ENCODE measurements at places on chromosomes 2 and 18.
A peak's percentile ranks its signal among the peaks of the same experiment; 100 is the strongest.

- no peak for DNase-seq
These were observed 439.8 kb upstream of the SLC14A2 start for GRCh38 chr18:45175511-45175910.

DNA sequence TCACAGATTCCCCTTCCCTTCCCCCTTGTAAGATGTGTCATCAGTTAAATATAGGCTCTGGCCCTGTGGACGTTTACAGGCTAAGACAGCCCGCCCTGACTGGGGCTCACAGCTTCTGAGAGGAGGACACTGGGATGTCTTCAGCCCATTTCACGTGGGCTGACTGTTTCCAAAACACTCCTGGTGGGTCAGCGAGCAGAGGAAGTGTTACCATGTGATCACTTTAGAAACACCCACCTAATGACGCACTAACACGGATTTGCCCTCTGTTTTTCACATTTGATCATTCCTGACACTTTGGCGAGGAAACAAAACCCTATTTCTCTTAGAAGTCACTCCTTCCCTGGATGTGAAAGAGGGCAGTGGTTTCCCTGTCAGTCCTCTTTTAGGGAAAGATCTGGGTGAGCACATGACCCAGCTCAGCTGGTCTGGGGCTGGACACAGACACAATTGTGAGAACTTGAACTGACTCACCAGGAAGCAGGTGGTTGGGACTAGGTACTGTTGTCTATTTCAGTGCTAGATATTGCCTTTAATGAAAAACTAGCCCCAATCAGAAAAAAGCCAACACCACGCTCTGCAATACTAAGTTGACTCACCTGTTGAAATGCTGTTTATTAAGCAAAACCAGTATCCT, 38.8 kb downstream of the BMP10 start:
- peak; percentile 79 for DNase-seq

- DNase-seq, result no peak
These were observed 100.3 kb downstream of the MBP start for GRCh38 chr18:77032181-77032701.

DNA sequence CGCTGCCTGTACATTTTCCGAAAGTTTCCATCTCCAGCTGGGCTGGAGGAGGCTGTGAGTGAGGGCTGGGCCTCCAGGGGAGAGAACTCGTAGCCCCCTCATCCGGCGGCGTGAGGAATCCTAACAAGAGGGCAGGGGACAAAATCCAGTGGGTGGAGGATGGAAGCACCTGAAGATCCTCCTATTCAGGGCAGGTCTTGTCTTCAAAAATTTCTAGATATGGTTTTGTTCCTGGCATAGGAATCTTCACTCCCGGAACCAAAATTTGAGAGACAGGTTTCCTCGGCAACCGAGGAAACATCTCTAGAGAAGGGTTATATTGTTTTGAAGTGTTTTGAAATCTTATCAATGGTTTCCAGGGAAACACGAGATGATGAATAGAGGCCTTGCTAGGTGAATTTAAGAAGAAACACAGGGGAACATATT, 136.7 kb downstream of the SH3BP4 start:
- no peak for DNase-seq

DNA sequence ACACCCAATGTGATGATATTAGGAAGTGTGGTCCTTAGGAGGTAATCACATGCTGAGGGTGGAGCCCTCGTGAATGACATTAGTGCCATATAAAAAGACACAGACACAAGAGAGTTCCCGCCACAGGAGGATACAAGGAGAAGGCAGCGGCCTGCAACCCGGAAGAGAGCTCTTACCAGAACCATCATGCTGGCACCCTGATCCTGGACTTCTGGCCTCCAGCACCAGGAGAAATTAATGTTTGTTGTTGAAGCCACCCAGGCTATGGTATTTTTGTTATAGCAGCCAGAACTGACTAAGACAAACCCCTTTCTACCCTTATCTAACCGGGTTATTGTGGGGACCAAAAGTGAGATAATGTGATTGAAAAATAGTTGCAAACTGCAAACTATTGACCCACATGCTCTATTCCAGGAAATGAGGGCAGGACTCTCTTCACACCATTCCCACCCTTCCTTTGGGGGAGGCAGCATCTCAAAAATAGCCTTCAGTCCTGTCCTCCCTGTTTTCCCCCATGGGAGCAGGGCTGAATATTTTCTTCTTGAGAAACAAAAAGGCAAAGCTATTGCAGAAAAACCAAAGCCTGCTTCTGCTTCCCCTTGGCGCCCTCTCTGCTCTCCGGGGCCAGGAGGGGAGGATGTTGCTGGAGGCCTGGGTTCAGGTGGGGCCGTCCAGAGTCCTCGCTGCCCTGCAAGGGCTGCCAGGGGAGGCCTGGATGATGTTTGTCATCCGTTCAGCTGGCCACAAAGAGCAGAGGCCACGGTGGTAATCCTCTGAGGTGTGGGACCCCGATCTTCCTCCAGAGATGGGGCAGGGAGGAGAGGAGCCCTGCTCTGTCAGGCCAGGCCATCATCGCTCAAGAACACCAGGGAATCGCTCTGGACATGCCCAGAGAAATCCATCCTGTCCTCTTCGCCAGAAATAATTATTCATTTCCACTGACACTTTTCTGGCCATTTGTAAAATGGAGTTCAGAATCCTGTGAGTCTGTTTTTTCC, 73.8 kb upstream of the HAAO start:
- no peak for DNase-seq

- no peak for DNase-seq
These were observed 17.9 kb upstream of the CREB1 start for GRCh38 chr2:207511851-207512250.

DNA sequence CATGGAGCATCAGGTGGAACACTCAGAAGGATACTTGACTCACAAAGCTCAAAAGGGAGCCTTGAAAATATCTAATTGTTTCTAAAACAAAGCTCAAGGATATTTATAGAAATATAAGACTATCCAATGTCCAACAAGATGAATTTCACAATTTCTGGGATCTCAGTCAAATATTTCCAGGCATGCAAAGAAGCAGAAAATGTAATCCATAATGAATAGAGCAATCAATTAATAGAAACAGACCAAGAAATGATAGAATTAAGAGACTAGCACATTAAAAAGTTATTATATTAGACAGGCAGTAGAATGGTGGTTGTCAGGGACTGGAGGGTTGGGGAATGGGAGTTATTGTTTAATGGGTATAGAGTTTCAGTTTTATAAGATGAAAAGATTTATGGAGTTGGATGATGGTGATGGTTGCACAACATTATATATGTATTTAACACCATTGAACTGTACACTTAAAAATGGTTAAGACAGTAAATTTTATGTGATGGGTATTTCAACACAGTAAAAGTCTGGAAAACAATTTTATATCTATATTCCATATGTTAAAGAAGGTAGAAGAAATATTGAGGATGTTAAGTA, 189.9 kb upstream of the PIEZO2 start:
- no peak for DNase-seq

DNA sequence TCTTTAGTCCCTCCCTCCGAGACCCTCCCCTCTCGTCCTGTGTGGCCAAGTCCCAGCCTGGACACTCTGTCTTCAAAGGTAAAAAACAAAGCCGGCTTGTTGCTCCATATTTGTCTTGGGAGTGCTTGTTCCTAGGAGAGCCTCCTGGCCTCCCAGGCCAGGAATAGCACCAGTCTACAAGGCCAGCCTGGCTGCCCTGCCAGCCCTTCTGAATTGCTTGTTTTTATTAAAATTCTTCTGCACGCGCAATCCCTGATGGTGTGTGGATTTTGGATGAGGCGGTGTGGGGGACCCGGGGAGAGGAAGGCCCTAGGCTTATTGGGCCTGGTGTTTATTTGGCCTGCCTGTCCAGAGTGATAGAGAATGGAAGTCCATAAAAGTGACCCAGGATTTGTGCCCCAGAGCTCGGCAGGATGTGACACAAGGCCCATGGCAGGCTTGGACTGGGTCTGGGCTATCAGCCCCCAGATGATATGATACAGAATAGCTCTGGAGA, 297.3 kb downstream of the CYP26B1 start:
- DNase-seq, result no peak

DNA sequence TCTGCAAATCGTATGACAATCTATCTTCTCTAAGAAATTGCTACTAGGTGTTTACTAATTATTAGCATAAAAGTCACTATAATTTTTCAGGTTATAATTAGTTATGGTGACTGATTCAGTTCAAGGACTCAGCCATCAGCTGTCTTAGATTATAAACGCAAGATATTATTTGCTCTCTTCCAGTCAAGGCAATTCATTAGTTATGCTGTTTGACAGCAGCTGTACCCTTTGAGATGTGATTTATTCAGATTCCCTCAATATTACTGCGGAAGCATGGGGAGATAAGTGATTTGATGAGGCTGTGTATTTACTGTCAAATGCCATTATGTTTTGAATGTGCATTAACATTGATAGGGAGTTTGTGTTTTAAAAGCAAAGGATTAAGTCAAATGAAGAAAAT, 558.9 kb upstream of the FSIP2 start:
- no peak for DNase-seq

GRCh38 chr2:21095178-21095577, 28.6 kb upstream of the TDRD15 start:
- no peak for DNase-seq

DNA sequence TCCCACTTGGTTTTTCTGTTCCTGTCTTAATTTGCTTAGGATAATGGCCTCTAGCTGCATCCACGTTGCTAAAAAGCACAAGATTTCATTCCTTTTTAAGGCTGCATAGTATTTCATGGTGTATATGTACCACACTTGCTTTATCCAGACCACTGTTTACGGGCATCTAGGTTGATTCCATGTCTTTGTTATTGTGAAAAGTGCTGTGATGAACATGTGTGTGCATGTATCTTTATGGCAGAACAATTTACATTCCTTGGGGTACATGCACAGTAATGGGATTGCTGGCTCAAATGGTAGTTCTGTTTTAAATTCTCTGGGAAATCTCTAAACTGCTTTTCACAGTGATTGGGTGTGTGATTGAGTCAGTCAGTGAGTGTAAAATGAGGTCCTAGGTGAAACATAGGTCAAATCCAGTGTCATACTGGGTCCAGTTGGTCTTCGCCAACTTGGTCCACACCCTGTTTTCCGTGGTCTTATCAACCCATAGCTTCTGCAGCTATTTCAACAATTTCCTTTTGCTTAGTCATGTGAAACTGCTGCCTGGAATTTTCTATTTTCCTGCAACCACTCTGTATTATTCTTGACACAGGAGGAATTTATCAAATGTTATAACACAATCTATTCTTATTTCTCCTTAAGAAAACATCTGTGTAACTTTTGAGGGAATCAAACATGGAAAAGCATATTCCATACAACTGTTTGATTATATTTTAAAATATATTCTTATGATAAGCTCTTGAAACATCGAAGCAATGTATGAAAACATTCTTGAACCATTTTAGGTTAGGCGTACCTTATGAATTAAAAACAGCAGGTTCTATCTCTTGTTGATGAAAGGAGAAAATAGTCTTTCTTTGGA, 82.9 kb downstream of the ADCYAP1 start:
- DNase-seq, result no peak

DNA sequence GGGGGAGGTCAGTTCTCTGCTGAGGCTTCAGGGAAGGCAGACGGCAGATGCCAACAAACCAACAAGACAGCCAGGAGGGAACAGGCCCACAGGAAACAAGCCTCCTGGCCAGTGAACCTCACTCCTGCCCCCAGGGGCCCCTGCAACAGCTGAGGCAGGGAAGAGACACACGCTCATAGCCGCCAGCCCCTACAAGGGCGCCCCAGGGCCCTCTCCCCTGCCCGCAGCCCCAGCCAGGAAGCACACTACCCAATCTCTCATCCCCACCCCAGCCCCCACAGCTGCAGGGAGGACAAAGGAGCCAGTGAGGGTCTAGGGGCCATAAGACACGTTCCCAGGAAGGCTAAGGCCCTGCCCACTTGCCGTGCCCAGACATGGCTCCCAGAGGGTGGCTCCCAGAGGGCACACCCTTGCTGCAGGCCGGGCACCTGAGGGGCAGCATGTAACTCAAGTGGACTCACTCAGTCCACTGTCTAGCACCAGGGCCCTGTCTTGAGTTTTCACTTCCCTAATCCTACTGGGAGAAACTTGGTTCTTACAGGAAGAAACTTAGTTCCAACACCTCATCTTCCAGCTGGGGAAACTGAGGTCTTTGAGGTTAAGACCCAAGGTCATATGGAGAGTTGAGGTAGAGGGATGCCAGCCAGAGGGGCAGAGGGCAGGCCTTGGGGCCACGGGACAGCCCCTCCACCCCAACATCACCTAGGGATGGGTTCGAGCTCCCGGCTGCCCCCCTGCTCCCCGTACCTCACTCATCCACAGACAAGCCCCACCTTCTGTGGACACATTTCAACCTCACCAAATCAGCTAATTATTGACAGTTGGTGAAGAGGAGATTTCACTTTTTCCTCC, 37.3 kb downstream of the EMX1 start:
- DNase-seq, result no peak

GRCh38 chr2:43059183-43059897, 167.1 kb downstream of the ZFP36L2 start:
- DNase-seq, result peak; percentile 79

DNA sequence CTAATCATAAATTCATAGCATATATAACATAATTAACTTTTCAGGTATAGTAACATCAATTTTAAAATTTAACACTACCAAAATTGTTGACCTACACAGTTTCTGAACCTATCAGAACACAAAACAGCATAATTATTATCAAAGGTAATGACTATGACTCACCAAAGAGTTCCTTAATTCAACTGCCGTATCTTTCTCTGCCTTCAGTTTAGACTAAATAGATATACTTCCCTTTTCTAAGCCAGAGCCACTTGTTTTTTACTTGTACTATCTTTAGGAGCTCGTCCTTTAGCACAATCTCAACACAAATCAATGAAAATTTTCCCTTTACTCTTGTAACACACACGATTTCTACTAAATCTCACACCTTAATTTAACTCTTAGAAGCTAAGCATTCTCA, 54.4 kb downstream of the CCDC88A start:
- no peak for DNase-seq

GRCh38 chr2:198327526-198327925, 523.1 kb downstream of the PLCL1 start:
- DNase-seq, result no peak

DNA sequence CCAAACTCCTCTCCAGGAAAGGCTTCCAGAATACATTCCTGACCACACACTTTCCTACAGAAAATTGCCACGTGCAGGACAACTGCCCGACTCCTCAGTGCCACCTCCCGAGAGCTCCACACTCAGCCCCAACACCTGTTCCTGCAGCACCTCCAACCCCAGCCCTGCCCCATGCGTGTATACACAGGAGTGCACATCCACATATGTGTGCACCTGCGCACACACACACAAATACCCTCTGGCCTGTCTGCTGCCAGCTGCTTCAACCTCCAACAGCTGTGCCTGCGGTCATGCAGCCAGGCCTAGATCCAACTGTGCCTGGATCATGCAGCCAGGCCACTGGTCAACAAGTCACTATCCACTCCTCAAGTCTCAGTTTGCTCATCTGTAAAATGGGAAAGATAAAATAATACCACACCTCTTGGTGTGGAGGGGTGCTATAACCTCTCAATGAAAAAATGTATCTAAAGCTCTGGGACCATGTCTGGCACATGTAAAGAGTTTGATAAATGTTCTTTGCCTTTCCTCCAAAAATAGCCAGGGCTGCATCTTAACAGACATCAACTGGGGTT, 152.1 kb upstream of the ID2 start:
- no peak for DNase-seq

GRCh38 chr2:3780477-3781402, 77.4 kb downstream of the DCDC2C start:
- peak; percentile 65 for DNase-seq

All from activated CD8-positive, alpha-beta memory T cell treated with anti-CD3 and anti-CD28 coated beads for 24 hours (primary cell).